ENCODE measurements at places on chromosomes 5 and 9.

- DNase-seq: no peak
Observed at GRCh38 chr5:60379907-60380306, 320.1 kb downstream of the DEPDC1B start.

DNA sequence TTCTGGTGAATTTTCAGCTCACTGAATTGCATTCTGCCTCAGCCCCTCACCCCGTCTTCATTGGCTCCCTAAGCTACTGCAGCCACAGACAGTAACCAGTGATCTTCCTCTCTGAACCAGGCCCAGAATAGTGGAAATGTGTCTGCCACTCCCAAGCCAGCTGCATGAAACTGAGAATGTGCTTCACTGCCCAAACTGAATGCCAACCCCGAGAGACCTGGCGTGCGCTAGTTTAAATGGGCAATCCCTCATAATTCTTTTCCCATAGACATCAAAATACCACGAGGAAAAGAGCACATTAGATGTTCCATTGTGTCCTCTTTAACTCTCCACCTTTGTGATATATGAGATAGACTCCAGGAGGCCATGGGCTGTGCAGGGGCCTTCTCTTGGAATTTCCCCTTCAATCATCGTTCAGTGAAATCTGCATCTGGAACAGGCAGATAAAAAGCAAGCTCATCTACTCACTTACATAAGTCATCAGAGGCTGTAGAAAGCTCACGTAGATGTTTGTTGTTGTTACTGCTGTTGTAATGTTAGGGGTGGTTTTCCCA is 320.2 kb downstream of the NFIB start:
- no peak for DNase-seq

DNA sequence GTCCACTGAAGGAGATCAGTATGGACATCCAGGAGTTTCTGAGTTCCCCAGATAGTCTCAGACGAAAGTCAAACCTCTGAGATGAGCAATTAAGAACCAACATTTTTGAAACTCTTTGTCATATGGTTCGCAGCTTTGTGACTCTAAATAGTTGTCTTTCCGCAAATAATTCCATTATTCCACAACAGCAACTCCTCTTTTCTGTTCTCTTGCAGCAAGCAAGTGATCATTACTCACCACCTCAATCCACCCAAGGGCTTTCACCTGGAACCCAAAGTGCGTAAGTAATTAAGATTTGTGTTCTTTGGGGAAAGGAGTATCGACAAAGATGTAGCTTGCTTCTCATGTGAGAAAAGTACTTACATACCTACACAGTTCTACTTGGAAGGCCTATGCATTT is 15.6 kb downstream of the MTX3 start:
- no peak for DNase-seq

- no peak for DNase-seq
Observed at GRCh38 chr5:32378966-32379365, 65.6 kb downstream of the ZFR start.

- no peak for DNase-seq
Observed at GRCh38 chr9:18141681-18142080, 332.3 kb upstream of the ADAMTSL1 start.

DNA sequence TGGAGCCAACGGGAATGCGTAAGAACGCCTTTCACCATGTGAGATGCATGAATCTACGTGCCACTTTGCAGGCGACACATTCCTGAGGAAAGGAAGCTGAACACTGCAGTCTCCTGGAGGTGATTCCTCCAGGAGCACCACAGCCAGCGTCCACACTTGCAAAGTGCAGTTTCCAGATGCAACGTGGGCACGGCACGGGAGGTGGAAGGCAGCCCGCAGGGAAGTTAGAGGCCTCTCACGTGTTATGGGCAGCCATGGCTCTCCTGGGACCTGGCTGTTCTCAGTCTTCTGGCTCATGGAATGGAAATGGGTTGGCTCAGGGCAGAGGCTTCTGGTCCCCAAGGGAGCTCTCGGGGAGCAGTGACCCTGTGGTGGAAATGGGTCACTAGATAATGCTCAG is 381.0 kb upstream of the IRX4 start:
- DNase-seq: no peak

GRCh38 chr5:54088081-54088480 is 222.3 kb downstream of the ARL15 start:
- no peak for DNase-seq

DNA sequence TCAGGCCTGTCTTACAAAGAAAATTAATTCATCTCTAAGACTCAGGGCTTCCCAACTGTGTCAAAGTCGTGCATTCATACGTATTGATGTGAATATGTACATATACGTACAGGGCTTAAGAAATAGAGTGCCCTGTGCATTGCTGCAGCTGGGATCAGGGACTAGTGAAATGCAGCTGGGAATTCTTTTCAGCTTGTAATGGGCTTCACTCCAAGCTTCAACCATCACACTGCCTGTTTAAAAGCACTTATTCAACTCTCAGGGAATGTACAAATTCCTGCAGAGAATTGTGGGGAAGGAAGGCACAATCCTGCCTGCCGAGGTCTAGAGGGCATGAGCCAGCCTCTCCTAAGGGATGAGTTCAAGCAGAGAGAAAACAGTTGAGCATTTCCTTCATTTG is 59.6 kb upstream of the MAN2A1 start:
- no peak for DNase-seq

- DNase-seq: no peak
Observed at GRCh38 chr5:38532165-38532669, 24.2 kb downstream of the LIFR start.

DNA sequence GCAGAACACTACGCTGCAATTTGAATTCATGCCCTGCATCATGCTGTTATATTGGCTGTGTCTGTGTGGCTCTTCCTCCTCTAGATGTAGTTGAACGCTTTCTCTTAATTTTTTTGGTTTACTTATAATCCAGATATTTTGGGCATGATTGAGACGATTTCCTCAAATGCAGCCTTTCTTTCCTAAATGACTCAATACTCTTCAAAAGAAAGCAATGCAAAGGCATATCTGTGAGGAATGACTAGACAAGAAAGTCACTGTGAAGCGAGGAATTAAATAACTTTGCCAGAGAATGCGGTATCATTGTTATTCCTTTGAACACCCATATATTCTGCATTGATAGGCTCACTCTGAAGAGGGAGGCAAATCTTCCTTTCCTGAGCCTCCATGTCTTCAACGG is 152.8 kb downstream of the YIPF5 start:
- no peak for DNase-seq

- DNase-seq: no peak
Observed at GRCh38 chr5:27472000-27472763, 433.8 kb upstream of the CDH9 start.

DNA sequence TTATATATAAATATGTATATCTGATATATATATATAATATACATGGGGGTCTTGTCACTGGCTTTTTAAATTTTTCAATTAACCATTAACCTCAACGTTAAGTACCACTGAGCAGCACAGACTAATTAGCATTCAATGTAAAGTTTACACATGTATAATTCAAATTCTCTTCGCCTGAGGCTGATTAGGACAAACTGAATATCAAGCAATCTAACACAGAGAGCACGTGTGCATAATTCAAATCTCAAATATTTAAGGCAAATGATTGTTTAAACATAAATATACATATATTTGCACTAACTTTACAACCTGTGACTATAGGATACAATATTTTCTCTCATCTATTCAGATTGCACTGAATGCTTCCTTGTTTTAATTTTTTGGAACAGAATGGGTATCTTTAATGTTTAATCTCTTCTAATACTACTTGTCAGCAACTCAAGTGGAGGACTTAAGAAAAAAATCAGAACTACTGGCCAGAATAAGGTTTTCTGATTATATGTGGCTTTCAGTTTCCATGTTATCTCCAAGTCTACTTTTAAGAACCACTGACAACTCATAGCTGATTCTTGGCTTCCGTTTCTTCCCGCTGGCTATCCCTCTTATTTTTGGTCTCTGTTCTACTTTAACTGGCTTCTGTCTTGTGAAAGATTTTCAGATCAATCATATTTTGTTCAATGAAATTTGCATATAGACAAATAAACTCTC is 204.8 kb downstream of the MLLT3 start:
- DNase-seq: no peak

GRCh38 chr5:997001-997474 is 11.6 kb upstream of the NKD2 start:
- no peak for DNase-seq

- DNase-seq: no peak
Observed at GRCh38 chr9:118767571-118767970, 601.7 kb downstream of the BRINP1 start.

- no peak for DNase-seq
Observed at GRCh38 chr9:126606483-126606870, 7.3 kb upstream of the LMX1B start.

DNA sequence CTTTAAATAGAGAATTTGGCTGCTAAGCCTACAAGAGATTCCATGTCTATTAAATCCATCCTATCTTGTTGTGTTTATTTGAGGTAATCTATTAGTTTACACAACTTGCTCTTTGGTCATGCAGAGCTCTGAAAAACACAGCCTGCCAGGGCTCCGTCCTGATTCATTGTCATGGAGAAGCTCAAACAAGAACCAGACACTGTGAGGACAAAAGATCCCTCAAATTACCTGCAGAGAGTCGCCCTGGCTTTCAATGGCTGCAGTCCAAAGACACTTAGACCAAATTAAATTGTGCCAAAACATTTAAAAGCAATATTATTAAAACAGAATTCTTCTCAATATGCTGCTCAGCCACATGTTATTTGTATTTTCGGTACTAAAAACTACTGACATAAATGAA is 60.1 kb downstream of the CDH18 start:
- DNase-seq: no peak

- no peak for DNase-seq
Observed at GRCh38 chr9:110835404-110835803, 166.8 kb downstream of the MUSK start.

DNA sequence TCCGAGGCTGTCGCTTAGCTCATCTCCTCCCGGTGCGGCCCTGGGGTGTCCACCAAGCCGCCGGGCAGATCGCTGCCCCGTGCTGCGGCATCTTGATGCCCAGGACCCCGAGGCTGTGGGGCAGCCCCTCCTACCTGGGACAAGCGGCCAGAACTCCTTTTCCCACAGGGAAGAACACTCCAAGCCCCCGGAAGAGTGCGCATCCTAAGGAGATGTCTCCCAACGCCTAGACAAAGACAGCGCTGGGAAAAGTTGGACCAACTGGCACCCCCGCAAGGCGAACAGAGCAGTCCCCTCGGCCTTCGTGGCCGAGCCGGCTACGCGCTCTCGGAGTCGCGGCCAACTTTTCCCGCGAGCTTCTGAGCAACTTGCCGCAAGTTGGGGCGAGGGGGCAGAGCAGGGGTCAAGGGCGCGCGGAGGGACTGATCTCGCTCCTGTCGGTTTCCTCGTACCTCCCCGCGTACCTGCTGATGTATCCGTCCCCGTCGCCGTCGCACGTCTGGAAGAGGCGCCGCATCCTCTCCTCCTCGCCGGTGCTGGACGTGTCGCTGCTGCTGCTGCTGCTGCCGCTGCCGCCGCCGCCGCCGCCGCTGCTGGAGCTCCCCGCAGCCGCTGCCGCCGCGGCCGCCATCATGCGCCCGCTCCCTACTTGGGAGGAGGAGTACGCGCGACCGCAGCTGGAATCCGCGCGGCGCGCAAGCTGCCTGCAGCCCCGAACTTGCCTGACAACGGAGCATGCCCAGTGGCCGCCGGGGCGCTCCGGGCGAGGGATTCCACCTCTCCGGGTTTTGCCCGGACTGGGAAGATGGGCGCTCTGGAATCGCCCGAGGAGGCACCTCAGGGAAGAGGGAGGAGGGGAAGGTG is at the start of gene MCC:
TSS of gene MCC (minus strand) at position 673 of the 864 bp plus-strand sequence.
- DNase-seq: no peak

DNA sequence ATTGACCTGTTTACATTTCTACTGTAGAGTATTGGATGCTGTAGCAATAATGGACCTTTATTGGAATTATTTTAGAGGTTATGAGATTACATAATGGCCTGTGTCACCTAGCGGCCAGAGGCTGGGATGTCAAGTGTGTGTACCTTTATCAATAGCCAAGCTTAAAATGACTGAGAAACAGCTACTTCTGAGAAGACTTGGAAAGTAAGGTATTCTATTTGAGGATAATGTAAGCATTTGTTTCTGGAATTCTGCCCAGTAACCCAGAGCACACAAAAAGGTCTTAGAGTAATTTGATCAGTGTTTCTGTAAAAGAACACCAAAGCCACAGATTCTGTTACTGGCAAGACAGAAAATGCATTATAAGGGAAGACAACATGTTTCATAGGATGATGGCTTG is 116.8 kb downstream of the MACIR start:
- DNase-seq: no peak

GRCh38 chr9:97866300-97866699 is 13.3 kb downstream of the FOXE1 start:
- no peak for DNase-seq

DNA sequence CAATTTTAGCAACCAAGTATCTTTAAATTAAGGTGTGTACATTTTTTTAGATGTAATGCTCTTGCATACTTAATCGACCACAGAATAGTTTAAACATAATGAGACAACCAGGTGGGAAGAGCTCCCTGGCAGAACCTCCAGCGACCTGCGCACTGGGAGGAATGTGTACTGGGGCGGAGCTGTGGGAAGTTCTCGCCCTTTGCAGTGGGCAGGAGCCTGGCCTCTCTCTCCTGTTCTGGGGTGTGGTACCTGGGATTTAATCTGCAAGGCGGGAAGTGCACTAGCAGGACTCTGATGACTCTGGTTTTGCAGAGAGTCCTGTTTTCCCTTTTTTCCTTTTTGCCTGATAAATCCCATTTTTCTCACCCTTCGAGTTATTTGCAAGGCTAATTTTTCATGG is 150.7 kb downstream of the SLC28A3 start:
- no peak for DNase-seq

- no peak for DNase-seq
Observed at GRCh38 chr9:71490810-71491209, 277.5 kb downstream of the CEMIP2 start.

GRCh38 chr9:38343552-38343951 is 49.0 kb upstream of the ALDH1B1 start:
- DNase-seq: no peak

- DNase-seq: no peak
Observed at GRCh38 chr9:108919517-108919916, 14.4 kb downstream of the ELP1 start.

- DNase-seq: no peak
Observed at GRCh38 chr5:109256486-109256885, 153.3 kb downstream of the PJA2 start.

- DNase-seq: no peak
Observed at GRCh38 chr5:147754372-147755122, 28.0 kb downstream of the JAKMIP2 start.

DNA sequence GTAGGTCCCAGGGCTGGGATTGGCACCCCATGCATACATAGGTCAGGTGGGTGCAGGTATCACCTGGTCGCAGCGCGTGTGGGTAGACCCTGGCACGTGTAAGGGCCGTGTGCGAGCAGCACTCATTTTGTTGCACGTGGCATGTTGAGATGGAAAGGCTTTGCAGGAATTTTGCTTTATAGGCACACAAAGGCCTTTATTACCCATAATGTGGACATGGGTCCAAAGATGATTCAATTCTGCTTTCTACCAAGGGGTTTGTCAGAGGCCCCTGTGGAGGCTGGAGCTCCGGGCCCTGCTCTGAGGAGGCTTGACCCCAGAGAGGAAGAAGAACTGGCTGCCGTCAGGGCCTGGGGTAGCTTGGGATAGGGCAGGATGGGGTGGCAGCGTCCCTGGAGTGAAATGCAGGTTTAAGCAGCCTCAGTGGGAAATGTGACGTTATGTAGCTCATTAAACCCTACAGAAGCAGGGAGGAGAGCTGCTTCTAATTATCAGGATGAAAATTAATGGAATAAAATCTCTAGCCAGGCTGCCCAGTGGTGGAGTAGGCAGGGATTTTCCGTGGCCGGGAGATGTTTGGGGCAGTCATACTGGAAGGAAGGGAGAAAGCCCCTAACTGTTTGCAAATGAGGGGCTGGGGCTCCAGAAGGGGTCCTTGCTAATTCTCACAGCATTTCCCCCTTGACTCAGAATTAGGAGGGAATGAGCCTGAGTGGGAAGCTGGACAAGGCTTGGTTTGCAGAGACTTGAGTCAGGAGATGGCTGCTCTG is 103.3 kb upstream of the PITX1 start:
- DNase-seq: no peak
